Activated T-cell treated with anti-CD3 and anti-CD28 coated beads, Interleukin-2, amount 50 U/mL, for 1 hour (primary cell): ENCODE measurements at places on chromosomes 2 and 18.
A peak's percentile ranks its signal among the peaks of the same experiment; 100 is the strongest.

GRCh38 chr18:35390951-35391700 is 14.0 kb upstream of the ZNF396 start:
- DNase-seq, result no peak

DNA sequence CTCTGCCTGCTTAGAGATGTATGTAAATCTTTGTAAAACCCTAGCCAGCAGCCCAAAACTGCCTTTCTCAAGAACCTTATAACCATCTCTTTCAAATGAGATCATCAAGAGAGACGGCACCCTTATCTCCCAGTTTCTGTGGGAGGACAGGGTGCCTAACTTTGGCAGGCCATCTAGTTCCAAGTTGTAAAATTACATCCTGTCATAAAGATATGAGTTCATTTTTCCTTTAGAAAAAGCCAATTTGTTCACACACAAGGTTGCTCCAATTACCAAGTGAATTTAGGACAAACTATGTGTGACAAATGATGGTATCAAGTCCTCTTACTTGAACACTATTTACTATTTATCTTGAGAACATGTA is 65.3 kb downstream of the MEMO1 start:
- no peak for DNase-seq

DNA sequence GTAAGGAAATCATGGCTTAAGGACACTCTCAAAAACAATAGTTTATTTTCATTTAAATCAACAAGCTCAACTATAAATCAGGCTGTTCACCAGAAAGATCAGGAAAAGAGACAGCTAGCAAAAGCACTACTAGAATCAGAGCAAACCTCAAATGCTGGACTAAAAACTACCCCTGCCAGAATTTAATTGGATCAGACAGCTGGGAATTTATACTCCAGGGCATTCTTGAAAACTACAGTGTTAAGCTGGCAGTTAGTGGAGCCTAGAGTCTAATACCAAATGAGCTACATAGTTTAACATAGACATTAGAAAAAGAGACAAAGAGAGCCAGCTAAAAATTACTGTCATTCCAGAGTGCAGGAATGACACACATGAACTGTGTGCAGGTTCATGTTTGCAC is 1016.4 kb upstream of the CRIM1 start:
- DNase-seq, result no peak

GRCh38 chr2:233353769-233354499 is at the start of gene DGKD:
Gene DGKD (plus strand): TSS chr2:233354494. CDS start chr2:233354519, 25 bp downstream.
- peak; percentile 82 for DNase-seq

GRCh38 chr18:45231617-45232016 is 383.7 kb upstream of the SLC14A2 start:
- DNase-seq, result no peak

GRCh38 chr2:101057051-101057933 is 55.2 kb downstream of the RPL31 start:
- no peak for DNase-seq

DNA sequence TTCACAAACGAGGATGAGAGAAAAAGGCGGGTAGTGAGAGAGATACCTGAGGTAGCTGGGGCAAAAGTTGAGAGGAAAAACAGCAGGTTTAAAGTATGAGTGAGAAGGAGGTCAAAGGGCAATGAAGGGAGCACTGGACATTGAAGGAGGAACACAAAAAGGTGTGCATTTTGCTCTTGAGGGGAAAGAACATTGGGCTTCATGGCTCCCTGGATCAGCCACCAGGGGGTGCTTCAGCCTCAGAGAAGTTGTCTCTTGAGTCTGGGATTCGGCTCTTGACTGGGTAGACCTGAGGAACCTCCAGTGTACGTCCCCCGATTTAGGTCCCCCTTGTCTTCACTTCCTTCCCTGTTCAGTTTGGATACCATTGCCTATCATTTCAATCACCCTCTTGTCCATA is 128.5 kb downstream of the RAPGEF4 start:
- peak; percentile 20 for DNase-seq

GRCh38 chr2:73290049-73290839 is 3.1 kb downstream of the EGR4 start:
- peak; percentile 43 for DNase-seq

GRCh38 chr2:237109421-237109934 is 23.8 kb downstream of the COPS8 start:
- no peak for DNase-seq

- DNase-seq, result peak; percentile 73
Observed at GRCh38 chr2:27441958-27442919, at the start of gene KRTCAP3. Gene KRTCAP3 (plus strand): TSS chr2:27442381. CDS start chr2:27442413, 32 bp downstream.

DNA sequence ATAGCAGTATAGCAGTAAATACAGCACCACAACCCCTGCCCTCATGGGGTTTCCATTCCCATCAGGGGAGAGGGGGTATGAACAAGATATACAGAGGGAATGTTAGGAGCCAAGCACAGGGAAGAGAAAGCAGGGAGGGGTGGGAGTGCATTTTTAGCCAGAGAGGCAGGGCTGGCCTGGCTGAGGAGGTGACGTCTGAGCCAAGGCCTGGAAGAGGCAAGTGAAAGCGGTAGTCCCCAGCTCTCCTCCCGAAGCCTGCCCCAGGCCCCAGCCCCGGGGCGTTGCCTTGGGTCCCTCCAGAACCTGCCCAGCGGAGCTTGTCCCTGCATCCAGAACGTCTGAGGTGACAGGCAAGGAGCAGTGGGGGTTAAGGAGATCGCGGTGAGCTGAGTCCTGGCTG is 45.1 kb upstream of the FOSL2 start:
- DNase-seq, result no peak

DNA sequence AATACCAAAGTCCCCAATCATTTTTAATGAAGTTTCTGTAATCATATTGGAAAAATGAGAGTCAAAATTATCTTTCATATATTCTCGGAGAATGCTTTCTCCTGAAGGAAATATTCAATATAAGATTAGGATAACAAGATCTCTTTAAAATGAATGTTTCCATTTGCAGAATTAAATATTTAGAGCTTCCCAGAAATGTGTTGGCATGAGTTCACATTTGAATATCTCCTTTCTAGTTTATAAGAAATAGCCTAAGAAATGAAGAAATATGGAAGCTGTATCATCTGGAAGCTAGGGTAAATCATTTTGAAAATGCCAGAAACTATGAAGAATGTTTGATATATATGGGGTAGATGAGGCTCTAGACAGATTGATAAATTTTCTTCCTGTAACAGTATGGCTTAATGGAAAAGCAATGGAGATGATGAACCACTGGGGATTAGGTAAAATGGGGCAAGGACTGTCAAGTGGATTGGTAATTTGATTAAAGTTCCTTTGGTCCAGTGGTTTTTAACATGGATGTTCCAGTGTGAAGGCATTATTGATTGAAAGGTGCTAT is 184.6 kb upstream of the ZNF804A start:
- DNase-seq, result no peak

DNA sequence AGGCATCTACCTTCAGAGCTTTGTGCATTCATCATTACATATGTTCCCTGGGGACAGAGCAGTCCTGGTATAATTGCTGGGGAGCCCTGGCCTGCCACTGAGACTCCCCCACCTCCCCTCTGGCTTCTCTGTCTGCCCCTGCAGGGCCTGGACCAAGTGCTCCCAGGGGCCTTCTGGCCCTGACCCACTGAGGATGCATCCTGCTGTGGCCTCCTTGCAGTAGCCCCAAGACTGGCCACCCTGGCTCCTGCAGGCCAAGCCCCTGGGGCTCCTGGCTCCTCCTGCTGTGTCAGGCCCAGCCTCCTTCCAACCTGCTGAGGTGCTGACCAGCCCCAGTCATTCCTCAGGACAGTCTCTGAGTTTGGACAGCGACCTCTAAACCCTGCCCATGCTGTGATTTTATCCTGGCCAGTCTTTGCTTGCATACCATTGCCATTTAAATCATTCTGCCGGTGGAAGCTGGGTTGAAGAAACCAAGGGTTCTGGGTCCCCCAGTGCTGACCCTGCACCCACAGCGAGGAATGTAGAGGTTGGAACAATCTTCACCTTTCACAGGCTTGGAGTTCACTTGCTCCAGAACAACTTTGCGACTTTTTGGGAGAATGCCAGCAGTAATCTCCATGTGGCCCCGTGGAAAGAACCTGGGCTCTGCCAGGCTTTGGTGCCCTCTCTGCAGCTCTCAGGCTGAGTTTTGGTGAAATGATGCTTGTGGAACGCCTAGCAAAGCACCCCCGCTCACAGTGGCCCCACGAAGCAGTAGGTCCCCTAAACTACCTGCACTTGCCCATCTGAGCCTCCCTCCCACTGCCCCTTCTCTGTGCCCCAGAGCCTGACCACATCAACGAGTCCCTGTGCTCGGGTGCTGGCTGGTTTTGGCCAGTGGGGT is 167.3 kb upstream of the GLI2 start:
- DNase-seq, result no peak

GRCh38 chr2:232897598-232898408 is 27.7 kb downstream of the SNORC start:
- DNase-seq, result no peak

DNA sequence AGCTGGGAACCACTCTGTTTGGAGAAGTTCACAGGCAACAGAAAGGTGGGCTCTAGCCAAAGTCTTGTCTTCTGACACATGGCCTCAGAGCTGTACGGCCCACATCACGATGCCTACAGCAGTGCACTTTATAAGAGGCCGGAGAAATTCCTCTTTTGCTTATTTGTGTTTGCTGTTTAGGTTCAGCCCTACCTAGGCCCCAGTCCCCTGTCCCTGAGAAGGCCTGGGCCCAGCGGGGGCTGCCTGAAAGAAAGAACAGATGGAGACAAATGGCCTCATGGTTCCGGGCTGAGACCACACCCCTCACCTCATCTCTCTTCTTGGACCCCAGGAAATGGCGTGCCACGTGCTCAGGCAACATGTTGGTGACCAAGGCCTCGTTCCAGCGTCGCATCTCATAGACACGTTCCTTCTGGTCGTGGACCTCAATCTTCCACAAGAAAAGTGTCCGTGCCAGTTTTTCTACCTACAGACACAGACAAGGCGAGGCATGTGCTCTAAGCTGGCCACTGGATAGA is 30.9 kb downstream of the CENPO start:
- DNase-seq, result no peak

GRCh38 chr2:98445683-98446581 is 1.3 kb downstream of the INPP4A start:
- peak; percentile 52 for DNase-seq

- no peak for DNase-seq
Observed at GRCh38 chr18:336713-337112, 68.9 kb upstream of the THOC1 start.

DNA sequence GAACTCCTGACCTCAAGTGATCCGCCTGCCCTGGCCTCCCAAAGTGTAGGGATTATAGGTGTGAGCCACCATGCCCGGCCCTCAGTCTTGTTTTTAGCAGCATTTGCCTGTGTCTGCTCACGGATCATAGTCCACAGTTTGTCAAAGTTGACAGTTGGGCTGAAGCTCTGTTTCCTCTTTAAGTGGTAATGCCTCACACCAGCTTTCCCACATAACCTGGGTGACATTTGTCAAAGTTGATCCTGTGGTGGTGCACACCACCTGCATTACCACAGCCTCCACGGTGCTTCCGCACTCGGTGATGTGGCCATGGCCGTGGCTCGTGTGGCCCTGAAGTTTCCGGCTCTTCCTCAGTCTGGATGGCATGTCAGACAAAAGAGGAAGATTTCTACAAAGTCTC is 27.1 kb downstream of the RAB31 start:
- no peak for DNase-seq

DNA sequence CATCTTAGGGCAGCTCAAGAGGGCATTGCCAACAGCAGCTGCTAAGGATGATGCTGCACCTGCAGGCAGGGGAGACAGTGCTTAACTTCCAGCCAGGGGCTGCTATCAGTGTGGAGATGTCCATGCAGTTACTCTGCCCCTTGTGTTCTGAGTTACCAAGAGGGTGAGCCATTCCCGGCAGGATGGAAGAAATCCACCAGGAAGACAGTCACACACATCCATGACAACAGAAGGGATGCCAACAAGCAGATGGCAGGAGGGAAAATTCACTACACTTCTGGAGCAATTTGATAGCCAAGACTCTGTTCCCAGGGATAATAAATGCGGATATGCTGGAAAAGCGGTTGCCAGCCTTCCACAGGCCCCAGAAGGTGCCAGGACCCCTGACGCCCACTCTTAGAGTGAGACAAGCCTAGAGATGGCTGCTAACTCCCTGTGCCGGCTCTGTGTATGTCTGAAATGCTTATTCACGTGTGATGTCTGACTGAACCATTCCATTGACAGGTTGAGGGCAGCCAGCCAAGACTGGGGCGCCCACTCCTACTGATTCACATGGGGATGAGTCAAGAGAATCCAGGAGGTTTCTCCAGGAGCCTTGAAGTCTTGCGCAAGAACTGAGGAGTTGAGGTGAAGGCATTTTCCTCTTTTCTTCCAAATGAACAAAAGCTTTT is 24.5 kb downstream of the LOXHD1 start:
- no peak for DNase-seq

- no peak for DNase-seq
Observed at GRCh38 chr18:3610813-3611212, 160.8 kb downstream of the TGIF1 start.

DNA sequence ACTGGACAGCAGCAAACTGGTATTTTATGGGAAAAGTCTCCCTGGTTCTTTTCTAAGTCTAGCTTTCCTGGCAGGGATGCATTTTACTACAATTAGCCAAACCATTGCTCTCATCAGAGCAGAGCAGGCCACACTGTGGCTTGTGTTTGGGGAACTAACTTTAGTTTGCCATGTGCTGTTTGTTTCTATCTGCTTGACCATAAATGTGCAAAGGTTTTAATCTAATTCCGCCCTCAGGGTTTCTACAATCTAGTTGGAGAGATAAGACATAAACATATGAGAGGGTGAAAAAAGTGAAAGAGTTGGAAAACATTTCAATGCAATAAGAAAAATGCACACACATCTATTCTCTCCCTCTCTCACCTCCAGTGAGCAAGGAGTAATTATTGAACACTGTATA is 86.9 kb upstream of the MAPK4 start:
- DNase-seq, result no peak

GRCh38 chr2:39728941-39729351 is 50.1 kb downstream of the THUMPD2 start:
- DNase-seq, result no peak
